Stimulated activated CD4-positive, alpha-beta T cell treated with anti-CD3 and anti-CD28 coated beads, TNF-alpha, amount 100 ng/mL, for 1 hour (primary cell): ENCODE measurements at places on chromosomes 12 and 14.

- no peak for DNase-seq
Measured at GRCh38 chr12:5032821-5033220, 10.9 kb upstream of the KCNA5 start.

GRCh38 chr12:56321027-56321426 lies 5.2 kb upstream of the CNPY2 start:
- DNase-seq = no peak

- DNase-seq = no peak
Measured at GRCh38 chr12:12441843-12442461, 85.1 kb downstream of the BORCS5 start.

DNA sequence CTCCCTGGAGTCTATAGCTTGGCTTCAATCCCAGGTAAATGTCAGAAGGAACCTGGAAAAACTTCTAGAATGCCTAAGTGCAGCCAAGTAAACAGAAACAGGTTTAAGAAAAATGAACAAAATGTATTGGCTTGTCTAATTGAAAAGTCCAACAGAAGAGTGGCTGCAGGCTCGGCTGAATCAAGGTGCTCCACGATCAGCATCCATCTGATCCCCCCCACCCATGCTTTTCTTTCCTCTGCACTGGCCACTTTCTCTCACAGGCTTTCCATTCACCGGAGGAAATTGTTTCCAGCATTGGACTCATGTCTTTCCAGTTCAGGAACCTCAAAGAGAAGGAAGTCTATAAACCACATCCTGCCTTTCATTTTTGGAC lies 42.0 kb upstream of the C14orf180 start:
- DNase-seq = no peak

GRCh38 chr14:30573226-30573814 lies 14.4 kb downstream of the G2E3 start:
- no peak for DNase-seq
